Muscle of arm (tissue), 14 donors: ENCODE measurements at places on chromosomes 1 and 21.

GRCh38 chr1:17723684-17724083 is 31.4 kb upstream of the ACTL8 start:
- DNase-seq: no peak

DNA sequence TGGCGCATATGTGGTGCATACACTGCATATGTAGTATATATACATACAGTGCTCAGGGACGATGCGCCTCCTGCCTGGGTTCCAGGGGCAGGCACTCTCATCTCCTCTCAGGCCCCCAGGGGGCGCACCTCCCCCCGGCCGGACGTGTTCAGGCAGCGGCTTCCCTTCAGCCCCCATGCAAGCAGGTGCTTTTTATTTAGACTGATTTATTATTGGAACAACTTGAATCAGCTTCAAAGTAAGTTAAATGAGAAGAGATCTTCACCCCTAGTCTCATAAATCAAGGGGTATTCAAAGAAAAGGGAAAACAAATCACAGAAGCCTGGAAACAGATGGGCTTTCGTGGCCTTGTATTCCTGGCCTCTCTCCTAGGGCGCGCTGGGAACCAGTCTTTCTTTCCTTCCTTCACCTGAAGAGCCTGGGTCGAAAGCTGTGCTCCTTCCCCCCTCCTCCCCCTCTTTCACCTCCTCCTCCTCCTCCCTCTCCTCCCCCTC is 64.6 kb downstream of the UBIAD1 start:
- no peak for DNase-seq

DNA sequence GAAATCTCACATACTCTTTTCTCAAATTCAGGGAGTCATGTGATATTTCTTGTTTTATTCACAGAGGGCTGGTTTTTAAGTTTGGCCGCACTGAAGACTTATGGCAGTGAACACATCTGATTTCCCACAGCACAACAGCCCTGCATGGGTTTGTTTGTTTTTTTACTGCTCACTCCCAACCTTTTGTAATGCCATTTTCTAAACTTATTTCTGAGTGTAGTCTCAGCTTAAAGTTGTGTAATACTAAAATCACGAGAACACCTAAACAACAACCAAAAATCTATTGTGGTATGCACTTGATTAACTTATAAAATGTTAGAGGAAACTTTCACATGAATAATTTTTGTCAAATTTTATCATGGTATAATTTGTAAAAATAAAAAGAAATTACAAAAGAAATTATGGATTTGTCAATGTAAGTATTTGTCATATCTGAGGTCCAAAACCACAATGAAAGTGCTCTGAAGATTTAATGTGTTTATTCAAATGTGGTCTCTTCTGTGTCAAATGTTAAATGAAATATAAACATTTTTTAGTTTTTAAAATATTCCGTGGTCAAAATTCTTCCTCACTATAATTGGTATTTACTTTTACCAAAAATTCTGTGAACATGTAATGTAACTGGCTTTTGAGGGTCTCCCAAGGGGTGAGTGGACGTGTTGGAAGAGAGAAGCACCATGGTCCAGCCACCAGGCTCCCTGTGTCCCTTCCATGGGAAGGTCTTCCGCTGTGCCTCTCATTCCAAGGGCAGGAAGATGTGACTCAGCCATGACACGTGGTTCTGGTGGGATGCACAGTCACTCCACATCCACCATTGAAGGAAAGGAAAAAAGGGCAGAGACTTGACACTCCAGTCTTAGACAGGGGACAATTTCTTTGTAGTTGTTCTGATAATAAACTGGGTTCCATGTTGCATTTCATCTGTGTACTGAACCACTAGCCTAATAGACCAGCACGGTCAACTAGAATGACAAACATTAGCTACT is 22.8 kb downstream of the TMEM50A start:
- no peak for DNase-seq

GRCh38 chr1:67626090-67626860 is 58.7 kb upstream of the GADD45A start:
- DNase-seq: no peak

GRCh38 chr1:14037101-14037847 is 337.3 kb downstream of the PRDM2 start:
- no peak for DNase-seq

DNA sequence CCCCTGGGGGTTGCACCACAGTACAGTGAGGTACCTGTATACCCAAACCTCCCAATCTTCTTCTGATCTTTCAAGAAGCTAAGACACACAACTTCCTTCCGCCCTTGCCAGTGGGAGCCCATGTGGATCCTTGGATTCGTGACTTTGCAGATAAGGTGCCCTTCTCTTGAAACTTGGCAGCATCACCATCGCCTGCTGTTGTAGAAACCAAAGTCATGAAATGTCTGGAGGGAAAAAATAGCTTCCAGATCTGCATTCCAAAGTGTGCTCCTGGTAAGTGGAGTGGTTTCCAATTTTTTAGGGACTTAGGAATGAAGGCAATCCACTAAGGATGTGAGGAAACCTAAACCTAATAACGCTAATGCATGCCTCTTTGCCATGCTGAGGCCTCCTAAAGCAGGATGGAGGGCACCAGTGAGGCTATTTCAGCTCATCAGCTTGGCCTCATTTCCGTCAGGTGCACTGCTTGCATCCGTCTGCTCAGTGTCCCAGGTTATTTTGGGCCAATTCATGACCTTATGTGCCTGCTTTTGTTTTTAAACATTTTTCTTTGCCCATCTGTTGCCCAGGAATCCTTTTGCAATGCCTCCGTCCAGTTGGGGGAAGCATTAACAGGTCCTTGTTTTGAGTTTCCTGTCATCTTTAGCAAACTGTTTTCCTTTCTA is 8.2 kb upstream of the EFHD2 start:
- DNase-seq: no peak

DNA sequence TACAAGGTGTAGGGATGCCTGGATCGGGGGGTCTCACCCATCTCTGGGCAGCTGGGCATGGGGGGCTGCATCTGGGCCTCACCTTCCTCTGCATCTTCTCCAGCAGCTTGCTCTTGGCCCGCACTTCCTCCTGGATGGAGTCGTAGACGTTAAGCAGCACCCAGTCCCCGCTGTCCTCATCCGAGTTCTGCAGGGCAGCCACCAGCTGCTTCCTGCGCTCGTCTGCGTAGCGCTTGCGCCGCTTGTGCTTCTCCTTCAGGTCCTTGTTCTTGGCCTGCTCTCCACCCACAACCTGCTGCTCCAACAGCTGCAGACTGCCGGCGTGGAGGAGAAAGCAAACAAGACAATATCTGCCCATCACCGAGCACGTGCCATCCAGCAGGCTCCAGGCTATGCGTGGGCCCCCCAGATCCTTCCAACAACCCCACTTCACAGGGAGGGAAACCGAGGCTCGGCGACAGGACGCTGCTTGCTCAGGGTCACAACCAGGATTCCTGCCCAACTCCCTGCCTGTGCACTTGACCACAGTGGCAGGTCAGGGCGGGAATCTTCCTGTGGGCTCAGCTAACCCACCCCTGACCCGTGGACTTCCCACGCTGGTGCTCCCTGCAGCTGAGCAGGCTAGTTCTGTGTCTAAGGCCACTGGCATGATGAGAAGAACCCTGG is 21.5 kb upstream of the DDOST start:
- DNase-seq: no peak

- DNase-seq: no peak
Measured at GRCh38 chr1:20829531-20829930, 42.4 kb upstream of the HP1BP3 start.

DNA sequence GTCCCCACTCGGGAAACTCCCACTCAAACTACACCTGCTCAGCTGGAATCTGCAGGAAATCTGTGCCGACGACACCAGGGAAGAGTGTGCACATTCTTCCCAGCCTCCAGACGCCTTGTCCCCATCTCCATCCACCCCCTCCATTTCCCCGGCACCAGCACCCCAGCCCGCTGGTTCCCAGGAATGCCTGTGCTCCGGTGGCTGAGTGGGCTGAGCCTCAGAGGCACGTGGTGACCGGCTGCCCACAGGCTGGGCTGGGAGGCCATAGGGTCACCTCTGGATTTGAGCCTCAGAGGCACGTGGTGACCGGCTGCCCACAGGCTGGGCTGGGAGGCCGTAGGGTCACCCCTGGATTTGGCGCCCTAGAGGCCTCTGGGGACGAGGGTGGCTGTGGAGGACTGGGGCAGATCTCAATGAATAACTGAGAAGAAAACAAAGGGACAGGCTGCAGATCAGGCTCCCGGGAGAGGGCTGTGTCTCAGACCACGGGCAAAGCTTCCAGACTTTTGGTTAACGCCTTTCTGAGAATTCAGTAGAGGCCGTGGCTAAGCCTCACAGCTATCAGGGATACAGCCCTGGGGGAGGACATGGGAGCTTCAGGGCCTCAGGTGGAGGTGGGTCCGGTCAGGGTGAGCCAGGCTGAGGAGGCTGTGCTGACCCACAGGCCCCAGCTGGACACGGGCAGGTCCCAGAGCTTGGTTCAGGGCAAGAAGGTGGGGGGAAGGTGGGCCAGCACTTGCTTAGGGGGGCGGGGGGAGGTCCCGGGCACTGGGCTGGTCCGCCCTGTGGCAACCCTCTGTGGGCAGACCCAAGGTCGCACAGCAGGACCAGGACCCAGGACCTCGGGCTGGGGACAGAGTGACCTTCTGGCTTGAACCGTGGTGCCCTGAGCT is 17.3 kb upstream of the TTLL10 start:
- no peak for DNase-seq

DNA sequence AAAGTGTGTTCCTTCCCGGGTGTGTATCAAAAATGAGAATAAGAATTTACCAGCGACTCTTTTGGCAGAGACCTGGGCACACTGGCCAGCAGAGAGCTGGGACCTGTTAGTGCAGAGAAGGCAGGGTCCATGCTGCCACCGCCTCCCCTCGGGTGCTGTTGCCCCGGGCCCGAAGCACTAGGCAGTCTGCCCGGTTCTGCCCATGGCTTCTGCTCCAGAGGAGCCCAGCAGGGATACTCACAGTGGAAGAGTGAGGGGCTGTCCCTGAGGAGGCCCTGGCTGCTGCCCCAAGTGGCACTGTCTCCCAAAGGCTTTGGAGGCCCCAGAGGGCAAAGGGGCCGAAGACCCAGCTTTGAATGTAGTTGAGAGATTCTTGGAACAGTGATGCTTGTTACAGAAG is 80.5 kb downstream of the MIS18A start:
- DNase-seq: no peak

- DNase-seq: no peak
Measured at GRCh38 chr1:87739141-87739540, 410.5 kb downstream of the LMO4 start.

GRCh38 chr1:41662765-41663437 is 178.4 kb upstream of the EDN2 start:
- DNase-seq: no peak

DNA sequence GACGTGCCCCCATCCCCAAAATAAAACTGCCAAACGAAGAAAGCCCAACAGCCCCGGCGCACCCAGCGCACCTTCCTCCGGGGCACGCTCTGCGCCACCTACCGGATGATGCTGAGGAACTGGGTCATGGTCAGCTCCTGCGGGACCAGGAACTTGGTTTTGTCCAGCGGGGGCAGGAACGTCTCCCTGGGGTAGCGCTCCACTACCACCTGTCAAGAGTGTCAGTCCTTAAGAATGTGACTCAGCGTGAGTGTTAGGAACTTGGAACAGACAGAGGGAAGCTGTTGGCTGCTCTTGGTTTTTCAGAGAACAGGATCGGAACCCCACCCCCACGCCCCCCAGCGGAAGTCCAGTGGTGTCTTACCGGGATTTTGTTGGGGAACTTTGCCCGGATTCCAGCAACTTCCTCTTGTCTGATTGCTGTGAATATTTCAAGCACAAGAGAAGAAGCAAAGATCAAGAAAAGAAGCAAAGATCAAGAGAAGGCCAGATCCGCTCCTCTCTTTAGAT is 431 bp downstream of the MAP1LC3C start:
- DNase-seq: peak; percentile 89

- no peak for DNase-seq
Measured at GRCh38 chr1:72892461-72892860, 610.1 kb upstream of the NEGR1 start.

GRCh38 chr1:180527101-180527669 is 24.8 kb upstream of the ACBD6 start:
- no peak for DNase-seq

- no peak for DNase-seq
Measured at GRCh38 chr1:30984165-30984889, 75.8 kb upstream of the SDC3 start.

DNA sequence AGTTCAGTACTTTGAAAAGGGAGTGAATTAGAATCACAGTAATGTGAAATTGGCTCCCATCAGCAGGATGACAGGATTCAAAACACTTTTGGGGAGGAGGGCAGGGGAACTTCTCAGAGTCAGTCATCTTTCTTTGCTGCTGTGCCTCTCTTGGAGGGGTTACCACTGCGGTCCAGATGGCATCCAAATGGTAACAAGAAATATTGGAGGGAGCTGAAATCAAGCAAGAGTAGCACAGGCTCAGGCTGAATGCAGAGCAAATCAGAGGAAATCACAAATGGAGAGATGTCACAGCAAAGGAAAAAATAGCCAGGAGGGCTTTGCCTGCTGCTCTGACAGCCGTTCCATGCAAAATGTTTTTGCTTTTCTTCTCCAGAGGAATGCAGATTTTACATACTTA is 75.0 kb upstream of the C8B start:
- DNase-seq: no peak

DNA sequence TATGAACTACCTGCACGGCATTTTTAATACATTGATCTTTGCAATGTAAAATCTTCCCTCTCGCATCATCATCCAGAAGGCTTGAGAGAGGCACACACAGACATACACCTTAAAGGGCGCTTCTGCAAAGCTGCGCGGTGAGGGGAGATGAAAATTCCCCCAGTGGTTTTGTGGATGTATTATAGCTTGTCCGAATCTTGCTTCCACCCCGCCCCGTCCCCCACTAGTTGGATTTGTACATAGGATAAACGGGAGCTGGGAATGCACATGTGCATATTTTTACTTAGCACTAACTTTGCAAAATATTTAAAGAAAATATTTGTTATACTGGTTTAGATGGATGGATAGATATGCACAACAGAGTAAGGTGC is 542 bp upstream of the ASTN1 start:
- DNase-seq: no peak

DNA sequence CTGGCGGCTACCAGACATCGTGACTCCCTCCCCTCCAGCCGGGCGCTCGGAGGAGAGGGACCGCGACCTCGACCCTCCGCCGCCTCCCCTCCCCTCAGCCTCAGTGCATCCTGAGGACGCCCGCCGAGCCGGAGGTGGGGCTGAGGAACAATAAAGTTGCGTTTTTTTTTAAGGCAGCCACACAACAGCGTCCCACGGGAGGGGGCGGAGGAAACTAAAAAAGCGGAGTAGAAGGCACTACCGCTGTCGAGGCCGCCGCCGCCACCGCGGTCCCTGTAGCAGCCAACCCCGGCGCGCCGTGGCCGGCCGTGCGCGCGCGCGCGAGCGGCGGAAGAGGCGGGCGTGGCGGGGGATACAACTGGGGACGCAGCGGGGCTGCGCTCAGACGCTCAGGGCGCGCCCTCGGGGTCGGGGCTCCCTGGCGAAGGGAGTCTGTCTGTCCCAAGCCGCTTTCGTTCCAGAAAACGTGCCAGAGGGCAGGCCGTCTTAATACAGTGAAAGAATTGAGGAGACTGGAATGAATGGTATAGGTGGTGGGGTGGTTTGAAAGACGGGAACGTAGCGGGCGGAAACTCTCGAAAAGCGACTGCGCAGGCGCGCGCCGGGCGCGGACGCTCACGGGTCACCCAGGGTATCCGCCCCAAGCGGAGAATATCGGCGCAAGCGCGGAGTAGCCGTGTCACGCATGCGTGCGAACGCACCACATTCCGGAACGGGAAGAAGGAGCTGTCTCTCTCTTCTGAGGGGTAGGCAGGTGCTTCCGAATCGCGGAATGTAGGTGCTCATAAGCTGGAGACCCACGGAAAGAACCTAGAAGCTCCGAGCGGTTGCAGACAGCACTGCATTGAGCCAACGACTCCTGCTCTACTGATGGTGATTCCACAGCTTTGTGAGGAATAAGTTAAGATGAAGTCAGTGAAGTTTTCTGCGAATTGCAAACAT is at the start of gene COP1:
TSS of gene COP1 (minus strand) at position 326 of the 942 bp plus-strand sequence. CDS start at position 18, 308 bp downstream.
- DNase-seq: peak; percentile 99
